ENCODE measurements at places on chromosomes 6 and 20.

GRCh38 chr6:113630738-113631535 lies 226.2 kb upstream of the MARCKS start:
- DNase-seq, result no peak

GRCh38 chr6:163094881-163095280 lies 319.6 kb upstream of the QKI start:
- no peak for DNase-seq

DNA sequence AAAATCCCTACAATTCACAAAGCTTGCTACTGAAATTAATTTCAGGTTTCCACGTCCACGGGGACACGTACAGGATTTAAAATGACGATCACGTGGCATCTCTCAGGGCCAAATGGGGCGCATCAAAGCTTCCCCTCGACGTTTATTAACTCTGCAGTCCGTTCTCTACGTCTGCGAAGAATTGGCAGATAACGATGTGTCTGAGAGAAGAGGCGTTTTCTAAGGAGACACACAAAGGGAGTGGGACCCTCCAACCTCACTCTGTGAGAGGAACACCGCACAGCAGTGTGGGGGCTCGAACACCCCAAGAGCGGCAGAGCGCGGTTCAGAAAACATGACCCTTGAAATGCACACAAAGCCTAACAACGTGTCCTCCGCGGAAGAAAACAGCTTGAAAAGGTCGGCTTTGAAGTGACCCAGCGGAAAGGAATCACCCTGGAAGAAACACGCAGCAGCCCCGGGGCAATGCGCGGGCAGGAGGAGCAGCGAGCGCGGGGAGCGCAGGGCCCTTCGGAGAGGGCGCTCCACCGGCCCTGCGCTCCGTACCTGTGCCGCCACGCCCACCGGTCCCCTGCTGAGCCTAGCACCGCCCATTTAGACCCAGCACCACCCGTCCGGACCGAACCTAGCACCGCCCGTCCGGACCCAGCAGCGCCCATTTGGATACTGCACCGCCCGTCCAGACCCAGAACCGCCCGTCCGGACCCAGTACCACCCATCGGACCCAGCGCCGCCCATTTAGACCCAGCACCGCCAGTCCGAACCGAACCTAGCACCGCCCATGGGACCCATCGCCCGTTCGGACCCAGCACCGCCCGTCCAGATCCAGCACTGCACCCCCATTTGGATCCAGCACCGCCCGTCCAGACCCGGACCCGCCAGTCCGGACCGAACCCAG lies 1.1 kb upstream of the AFDN start:
- no peak for DNase-seq

DNA sequence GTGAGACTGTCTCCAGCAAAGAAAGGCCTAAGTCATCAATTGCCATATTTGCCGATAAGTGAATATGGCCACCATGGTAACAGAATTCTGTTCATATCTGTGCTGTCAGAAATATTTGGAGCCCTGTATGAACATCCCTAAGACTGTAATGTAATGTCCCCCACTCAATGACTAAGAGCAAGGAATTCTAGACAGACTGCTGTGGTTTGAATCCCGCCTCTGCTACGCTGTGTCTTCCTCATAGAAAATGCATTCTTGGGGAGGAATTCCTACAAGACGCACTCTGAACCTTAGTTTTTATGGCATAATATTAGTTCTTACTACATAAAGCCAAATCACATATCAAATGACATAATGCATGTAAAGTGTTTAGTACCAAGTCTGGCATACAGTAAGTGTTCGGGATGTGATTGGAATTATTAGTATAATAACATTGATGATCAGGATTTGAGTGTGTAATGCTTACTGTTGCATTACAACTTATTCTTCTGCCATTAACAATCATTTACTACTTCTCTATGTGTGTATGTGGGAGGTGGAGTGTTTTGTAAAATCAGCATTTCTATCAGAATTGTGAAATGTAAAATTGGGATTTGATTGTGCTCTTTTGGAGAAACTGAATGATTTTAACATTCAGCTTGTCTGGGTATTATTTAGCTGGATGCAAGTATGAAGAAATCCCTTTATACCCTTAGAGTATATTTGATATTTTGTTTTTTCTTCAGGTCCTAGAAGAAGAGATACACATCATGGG lies 103.0 kb downstream of the OLIG3 start:
- DNase-seq, result no peak

DNA sequence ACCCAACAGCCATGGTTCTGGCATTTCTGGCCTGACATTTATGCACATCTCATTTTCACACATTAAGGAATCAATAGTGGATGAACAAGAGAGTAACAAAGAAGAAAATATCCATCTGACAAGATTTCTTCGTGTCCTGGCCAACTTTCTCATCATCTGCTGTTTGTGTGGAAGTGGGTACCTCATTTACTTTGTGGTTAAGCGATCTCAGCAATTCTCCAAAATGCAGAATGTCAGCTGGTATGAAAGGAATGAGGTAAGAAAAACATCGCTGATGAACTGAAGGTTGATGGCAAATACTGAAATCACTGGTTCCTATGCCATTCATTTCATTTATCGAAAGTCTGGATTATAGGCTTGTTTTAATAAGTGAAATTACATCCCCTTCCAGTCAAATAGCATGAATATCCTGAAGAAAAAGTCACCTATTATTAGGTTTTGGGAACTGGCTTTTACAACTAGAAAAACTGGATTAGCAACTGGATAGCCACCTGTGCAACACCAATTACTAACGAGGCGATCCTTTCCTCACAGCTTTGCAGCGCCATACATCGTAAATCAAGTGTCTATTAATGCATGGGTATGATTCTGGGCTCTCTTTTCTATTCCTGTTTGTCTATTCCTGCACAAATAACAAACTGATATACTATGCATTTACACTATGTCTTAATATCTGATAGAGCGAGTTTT lies 50.2 kb upstream of the NOP56 start:
- DNase-seq, result no peak

GRCh38 chr6:138500867-138501446 lies 1.7 kb upstream of the NHSL1 start:
- no peak for DNase-seq
